NCI-H1092 treated with DMSO at 0.1 percent for 48 hours (cell line): ENCODE measurements at places on chromosomes 11 and 22.

DNA sequence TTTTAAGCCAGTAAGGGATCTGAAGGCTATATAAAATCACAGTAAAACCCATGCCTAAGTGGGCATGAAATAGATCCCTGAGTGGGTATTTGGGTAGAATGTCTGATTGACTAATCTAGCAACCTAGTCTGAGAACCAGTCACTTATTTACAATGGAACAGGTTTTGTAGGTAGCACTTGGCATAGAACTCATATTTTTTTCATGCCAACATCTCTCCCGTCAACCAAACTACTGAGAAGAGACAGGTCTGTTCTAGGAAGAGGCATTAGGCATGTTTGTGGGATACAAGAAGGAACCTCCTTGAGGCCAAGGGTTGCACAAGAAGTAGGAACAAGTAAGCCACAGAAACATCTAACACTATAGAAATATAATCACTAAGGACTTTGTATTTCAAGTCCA is 840.4 kb upstream of the TENM4 start:
- no peak for DNase-seq

- DNase-seq = peak; percentile 80
Observed at GRCh38 chr11:66371627-66372415, at the start of gene SLC29A2. Gene SLC29A2, minus strand, starts transcription at chr11:66371760. Its CDS starts 169 bp downstream, at chr11:66371591.

DNA sequence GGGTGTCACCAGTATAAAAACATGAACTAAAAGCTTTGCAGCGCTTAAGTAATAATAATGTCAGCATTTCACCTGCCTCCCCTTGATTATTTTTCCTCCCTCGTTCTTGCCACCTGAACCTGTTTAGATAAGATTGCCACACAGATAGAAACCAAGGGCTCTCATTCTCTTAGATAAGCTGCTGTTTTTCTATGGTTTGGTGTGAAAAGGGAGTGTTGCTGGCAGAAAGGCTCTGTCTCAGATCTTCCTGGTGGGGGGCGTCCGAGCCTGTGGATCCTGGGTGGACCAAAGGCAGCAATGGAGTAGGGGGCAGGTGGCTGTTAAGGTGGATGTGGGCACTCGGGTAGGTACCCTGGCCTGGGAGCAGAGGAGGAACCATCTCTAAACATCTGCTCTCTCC is 147.5 kb downstream of the ST3GAL4 start:
- DNase-seq = no peak

DNA sequence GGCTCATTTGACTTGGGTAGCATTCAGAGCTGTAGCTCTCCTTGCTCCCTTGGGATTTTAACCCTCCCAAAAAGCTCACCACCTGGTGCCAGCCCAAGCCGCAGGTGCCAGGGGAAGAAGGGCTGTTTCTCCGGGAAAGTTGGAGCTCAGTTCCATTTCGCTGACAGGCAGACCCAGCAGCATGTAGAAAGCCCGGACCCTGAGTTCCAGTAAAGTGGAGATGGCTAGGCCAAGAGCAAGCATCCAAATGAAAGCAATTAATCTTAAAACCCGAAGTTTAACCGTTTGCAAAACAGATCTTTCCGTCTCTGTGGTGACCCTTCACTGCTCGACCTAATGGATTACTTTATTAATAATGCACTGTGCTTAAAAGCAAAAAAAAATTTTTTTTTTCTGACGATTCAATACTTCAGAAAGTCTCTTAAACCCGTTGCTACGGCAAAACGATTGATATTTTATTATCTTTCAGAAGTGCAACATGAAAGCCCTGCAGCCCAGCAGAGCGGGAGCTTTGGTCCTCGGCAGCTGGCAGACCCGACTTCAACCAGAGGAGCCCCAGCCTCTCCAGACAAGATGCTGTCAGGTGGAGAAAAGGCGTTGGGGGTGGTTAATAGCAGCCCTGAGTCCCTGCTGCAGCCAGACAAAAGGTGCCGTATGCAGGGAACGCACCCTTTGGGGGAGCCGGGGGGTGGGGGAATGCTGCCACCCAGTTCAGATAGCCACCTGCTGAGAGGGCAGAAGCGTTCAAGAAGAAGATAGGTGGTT is 3.3 kb downstream of the LMO1 start:
- DNase-seq = no peak

- DNase-seq = peak; percentile 58
Observed at GRCh38 chr11:119338318-119338890, 2.3 kb downstream of the C1QTNF5 start.

- DNase-seq = peak; percentile 96
Observed at GRCh38 chr11:114162719-114163123, 103.2 kb downstream of the ZBTB16 start.

DNA sequence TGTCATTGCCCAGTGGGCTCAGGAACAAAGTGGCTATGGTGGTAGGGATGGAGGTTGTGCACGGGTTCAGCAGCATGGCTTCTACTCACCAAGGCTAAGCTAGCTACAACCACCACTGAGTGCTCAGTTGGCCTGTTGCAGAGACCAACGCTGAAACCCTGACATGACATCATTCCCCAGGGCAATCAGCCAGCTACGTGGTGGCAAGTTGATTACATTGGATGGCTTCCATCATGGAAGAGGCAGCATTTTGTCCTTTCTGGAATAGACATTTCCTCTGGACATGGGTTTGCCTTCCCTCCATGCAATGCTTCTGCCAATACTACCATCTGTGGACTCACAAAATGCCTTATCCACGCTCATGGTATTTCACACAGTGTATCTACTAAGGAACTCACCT is 634.3 kb downstream of the OPCML start:
- DNase-seq = peak; percentile 69
